GM18507 (cell line): ENCODE measurements at places on chromosomes 2 and 18.

DNA sequence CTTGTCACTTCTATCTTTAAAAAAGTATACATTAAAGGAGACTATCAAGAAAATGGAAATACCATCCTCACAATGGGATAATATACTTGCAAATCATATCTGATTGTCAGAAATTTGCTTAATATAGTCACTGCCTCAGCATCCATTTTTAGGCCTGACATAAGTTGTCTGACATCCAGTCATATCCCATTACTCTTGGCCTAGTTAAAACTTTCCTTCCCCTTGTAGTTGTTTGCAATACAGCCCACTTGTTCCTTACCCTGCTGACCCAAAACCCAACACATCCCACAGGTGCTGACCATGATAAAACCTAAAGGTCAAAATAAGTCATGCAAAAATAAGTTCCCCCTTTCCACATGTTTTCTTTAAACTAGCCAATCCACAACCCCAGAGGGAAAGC, 3.6 kb upstream of the ARHGEF33 start:
- no peak for DNase-seq

DNA sequence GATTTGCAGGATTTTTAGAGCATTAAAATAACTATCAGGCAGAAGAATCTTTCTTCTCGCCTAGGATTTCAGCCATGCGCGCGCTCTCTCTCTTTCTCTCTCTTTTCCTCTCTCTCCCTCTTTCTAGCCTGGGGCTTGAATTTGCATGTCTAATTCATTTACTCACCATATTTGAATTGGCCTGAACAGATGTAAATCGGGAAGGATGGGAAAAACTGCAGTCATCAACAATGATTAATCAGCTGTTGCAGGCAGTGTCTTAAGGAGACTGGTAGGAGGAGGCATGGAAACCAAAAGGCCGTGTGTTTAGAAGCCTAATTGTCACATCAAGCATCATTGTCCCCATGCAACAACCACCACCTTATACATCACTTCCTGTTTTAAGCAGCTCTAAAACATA, 137.0 kb downstream of the MEIS1 start:
- DNase-seq, result no peak

DNA sequence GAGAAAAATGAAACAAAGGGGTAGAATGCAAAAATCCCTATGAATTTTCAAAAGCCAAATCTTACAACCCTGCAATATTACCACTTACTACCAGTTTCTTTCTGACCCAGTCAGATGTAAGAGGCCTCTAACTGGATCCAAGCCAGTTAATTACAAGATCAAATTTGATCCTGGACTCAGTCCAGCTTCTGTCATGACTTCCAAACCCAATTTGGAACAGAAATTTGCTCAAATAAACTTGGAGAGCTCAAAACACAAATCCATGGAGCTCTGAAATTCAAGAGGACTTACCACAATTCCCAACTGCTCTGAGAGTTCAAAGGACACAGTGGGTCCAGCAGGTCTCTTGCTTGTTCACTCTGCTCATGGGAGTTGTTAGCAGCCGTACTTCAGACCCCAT, 1271.7 kb upstream of the SLC39A10 start:
- DNase-seq, result no peak

- no peak for DNase-seq
These were observed 110.7 kb upstream of the CELF4 start for GRCh38 chr18:37676276-37676675.

- DNase-seq, result no peak
These were observed 38.6 kb upstream of the EPHA4 start for GRCh38 chr2:221610675-221611074.

DNA sequence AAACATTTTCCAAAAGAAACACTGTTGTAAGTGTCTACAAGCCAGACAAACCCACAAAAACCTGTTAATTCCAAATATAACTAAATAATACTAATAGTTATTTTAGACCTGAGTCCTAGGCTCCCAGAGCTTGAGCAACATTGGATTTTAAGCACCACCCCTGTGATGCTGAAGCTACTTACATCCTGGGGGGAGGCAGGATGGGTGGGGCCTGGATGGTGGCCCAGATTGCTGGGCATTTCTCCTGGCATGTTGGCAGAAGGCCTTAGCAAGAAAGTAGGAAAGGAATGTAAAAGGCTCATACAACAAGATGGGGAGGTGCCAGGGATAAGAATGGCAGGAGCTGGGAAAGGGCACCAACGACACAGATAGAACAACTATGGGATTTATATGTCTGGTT, 50.7 kb upstream of the OTX1 start:
- DNase-seq, result no peak

DNA sequence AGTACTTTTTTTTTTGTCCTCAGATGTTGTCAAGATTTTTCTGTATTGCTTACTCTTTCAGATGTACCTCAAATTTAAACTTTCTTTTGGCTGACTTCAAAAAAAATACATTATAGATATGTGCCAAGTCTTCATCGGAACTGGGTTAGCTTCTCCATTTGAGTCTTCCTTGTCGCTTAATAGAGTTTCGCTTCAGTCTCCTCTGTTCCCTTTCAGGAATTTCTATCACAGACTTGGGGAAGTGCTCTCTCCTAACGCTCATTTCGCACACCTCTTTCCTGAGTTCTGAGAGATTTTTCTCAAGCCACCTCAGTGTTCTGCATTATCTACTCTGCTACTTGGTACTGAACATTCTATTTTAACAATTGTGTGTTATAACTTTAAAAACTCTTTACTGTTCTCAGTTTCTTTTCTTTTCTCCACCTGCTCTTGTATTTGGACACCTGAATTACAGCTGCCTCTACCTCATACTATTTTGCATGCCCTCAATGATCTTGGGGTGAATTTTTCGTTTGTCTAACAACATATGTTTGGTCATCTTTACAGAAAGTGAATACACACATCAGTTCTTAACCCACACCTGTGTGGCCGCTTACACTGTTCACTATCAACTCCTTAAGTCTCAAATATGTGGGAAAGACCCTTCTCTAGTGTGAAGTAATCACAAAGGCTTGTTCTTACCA, 16.5 kb downstream of the PTPN2 start:
- no peak for DNase-seq

DNA sequence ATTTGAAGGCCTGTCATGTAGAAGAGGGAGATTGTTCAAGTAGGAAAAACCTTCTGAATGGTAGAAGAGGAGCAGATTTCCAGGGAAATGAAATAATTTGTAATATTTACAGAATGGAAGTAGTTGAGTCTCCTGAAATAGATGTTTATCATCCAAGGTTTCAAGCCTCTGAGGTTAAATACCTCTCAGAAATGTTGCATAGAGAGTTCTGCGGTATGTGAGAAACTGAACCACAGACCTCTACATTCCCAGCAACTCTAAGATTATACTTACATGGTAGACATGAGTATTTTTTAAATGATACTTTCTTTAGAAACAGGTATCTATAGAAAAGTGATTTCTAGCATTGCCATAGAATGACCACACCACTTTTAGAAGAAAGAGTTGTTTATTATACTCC, 379.8 kb upstream of the FANCL start:
- no peak for DNase-seq

DNA sequence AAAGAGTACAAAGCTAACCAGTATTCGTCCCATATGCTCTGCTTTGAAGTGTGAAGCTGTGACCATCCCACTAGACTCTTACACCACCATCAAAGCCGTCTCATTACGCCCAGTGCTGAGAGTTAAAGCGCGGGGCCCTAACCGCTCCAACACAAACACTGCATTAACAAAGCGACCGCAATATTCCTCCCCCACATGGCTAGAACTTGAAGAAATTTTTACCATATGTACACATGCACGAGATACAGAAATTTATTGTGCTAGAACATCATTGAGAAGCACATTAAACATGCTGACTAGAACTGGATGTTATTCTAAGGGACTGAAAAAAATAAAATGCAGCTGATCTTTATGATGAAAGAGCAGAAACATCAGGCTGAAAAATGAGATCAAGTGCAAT, 20.5 kb downstream of the FTCDNL1 start:
- DNase-seq, result no peak

DNA sequence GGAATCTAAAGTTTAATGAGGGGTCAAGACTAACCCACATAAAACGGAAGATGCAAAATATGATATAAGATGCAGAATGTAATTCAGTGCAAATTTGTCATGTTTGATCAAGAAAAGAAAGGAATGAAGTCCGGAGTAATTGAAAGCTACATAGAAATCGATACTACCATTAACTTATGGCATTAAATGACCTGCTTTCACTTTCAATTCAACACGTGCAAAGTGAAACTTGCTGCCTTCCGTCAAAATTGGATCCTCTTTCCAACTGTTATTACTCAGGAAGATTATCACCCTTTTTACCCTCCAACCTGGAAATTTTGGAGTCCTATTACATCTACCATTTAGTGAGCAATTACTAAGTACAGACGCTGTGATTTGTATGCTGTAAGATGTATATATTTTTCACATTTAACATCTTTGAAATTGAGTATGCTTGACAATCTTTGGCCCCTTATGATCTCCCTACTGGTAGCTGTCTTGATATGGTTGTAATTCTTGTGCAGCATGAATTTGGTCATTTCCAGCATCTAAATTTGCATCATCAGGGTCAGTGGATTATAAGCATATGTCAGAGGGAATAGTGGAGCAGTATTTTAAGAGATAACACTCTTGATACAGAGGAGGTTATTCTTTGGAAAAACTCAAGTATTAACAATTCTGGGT, 18.6 kb downstream of the UNC80 start:
- no peak for DNase-seq

GRCh38 chr2:207952564-207953345, 72.6 kb downstream of the PLEKHM3 start:
- no peak for DNase-seq

GRCh38 chr2:81396417-81397019, 1092.0 kb upstream of the LRRTM1 start:
- no peak for DNase-seq

DNA sequence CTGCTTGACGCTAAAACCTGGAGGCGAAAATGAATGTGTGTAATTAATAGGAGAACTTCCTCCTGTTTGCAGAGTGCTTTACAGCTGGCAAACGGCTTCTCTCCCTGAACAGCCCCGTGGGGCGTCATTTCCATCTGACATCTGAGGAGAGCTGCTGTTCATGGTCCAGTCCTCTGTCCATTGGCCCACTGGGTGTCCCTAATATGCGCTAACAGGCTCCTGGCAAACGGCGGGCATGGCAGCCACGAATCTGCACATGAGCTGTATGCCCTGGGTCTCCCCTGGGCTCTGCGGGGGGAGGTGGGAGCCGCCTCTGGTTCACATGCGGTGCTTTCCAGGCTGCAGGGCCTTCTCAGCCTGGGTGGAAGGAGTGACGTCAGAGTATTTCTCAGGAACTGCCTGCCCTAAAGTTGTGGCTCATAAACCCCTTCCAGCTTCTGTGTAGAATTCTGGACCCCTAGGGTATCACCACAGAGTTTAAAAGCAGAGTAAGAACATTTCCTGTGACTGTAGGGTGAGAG, 73.2 kb downstream of the LRRFIP1 start:
- DNase-seq, result no peak

- DNase-seq, result no peak
These were observed 147.7 kb upstream of the RAB12 start for GRCh38 chr18:8461544-8461943.

- no peak for DNase-seq
These were observed 89.4 kb upstream of the MAPRE2 start for GRCh38 chr18:34951625-34952379.

GRCh38 chr2:189190685-189191084, 11.1 kb upstream of the COL5A2 start:
- DNase-seq, result no peak

DNA sequence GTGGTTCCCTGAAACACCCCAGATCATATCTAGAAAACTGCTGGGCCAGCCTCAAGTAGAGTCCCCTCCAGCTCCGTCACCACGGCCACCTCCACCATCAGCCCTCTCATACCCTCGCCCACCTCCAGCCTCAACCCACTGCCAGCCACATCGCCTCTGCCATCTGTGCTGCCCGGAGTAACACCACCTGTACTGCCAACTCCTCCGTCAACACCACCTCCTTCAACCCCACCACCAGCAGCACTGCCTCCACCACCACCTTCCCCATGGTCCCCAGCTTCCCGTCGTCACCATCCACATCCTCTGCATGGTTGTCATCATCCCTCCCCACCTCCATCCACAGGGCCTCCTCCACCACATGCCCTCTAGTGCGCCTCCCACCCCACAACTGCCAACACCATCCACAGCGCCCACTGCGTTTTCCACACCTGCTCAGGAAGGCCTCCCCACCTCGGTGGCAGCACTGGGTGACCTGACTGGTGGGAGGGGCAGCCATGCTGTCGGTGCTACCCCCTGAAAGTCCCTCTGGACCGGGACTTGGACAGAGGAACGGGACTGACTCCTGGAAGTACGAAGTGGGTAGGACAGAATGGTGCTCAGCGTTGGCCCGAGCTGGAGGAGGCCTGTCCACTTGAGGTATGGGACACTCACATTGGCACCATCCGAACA, 1.6 kb downstream of the SNED1 start:
- DNase-seq, result no peak

DNA sequence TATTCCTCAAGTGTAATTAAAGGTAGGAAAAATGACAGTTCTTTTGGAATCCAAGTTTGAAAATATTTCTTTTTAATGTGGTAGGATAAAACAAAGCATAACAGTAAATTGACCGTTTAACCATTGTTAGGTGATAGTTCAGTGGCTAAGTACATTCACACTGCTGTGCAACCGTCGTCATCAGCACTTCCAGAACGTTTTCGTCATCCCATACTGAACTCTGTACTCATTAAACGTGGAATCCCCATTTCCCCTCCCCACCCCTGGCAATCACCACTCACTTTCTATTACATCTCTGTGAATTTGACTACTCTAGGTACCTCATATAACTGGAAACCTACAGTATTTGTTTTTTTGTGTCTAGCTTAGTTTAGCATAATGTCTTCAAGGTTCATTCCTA, 32.9 kb upstream of the FZD5 start:
- no peak for DNase-seq

GRCh38 chr2:199841409-199841808, 9.6 kb downstream of the FTCDNL1 start:
- no peak for DNase-seq

GRCh38 chr2:112661656-112662305, 16.0 kb downstream of the SLC20A1 start:
- DNase-seq, result no peak

DNA sequence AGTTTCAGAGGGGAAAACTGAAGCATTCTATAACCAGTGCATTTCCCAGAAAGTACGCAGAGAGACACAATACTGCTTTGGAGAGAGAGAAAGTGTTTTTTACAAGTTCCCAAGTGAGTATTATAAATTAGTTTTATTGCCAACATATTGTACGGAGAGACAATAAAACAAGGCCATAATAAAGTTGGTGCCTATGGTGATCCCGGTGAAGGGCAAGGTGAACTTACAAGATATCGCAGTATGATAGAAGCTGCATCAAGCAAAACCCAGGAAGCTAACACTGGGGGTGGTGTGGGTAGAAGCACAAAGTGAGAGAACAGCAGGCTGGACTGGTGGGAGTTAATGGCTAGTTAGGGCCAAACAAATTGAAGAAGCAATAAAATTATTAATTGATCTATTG, 7.5 kb downstream of the TMSB10 start:
- DNase-seq, result no peak

DNA sequence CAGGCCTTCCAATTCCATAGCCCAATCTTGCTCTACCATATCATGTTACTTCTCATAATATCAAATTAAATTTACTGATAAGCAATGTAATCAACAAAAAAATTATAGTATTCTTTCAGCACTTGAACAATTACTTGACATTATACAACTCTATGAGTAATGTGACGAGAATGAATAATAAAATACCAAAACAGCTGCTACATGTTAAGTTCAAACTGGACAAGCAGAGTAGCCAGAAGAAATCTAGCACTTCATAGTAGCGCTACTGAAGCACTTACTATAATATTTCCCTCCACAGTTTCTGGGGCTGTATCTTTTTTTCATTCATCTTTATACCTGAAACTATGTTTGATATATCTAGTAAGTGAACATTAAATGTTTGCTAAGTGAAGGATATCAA, 14.9 kb downstream of the PPP3R1 start:
- DNase-seq, result no peak
